Effector CD4-positive, alpha-beta T cell (primary cell): ENCODE measurements at places on chromosomes 7 and 10.

DNA sequence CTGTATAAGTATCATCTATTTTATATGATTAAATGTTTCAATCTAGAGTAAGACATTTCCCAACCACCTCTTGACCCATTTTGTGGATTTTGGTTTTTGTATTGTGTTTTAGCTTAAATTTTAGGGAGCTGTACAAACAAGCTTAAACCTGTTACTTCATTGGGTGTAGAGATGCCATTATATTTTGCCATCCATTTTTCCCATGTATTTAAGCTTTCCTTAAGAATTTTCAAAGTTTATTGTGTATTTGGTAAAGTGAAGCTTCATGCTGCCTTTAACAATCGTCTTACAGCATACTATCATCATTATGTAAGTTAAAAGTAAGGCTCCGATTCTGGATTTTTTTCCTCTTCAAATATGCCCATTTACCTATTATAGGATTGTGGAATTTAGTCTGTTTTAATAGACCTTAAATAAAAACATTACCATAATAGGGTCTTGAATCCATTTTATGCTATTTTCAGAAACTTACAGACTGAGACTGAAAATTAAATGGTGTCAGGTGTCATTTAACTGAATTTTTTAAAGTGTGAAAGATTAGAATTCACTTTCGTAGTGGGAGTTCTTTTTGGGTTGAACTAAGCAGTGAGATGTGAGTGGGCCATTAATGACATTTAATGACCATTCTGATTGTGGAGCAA, 2.2 kb downstream of the KMT2E start:
- DNase-seq: no peak

- no peak for DNase-seq
These were observed 141.9 kb upstream of the MKI67 start for GRCh38 chr10:128268015-128268722.

- DNase-seq: no peak
These were observed 628.4 kb downstream of the PARD3 start for GRCh38 chr10:34186745-34187144.

DNA sequence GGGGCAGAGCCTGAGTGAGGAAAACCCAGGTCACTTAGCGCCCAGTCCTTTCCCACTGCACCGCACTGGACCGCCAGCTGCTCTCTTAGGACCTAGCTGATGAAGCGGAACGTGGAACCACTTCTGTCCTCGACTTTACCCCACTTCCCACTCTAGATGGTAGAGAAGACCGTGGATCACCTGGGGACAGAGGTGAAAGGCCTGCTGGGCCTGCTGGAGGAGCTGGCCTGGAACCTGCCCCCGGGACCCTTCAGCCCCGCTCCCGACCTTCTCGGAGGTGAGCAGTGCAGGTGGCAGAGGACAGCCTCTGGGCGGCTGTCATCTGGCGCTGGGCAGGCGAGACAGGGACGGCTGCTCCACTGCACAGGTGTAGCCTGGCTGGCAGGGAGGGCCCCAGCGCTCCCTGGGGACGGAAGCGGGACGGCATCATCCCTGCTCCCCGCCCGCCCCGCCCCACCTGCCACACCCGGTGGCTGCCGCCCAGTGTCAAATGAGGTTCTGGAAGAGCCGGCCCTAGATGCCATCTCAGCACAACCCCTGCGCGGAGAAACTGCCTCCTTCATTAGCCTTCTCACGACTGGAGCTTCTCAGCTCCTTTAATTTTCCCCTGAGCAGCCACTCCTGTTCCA, 11.7 kb downstream of the PLAC9 start:
- no peak for DNase-seq

- DNase-seq: no peak
These were observed 26.8 kb downstream of the TACR2 start for GRCh38 chr10:69389827-69390490.

DNA sequence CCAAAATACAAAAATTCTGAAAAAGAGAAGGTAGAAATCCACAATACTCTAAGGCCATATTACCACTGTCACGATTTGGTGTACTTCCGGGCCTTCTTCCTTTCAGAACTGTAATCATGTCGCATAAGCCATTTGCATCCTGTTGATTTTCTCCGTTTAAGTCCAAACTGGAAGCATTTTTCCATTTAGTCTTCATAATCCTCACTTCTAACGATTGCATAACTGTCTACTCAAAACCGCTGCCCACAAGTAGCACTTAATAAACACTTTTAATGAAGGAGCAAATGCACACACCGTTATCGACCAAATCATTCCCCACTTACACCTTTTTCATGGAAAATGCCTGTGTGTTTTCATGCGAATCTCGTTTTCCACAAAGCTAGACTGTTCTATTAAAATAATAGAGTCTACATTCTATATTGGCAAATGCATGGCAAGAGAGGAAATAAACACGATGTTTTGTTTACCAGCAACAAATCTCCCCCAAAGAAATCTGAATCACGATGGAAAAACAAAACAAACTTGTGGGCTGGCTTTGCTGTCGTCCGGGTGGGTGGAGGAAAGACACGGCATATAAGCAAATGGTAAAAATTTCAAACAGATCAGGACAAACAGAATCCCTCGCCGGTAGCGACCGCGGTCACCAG, 1.0 kb downstream of the ATE1 start:
- no peak for DNase-seq

DNA sequence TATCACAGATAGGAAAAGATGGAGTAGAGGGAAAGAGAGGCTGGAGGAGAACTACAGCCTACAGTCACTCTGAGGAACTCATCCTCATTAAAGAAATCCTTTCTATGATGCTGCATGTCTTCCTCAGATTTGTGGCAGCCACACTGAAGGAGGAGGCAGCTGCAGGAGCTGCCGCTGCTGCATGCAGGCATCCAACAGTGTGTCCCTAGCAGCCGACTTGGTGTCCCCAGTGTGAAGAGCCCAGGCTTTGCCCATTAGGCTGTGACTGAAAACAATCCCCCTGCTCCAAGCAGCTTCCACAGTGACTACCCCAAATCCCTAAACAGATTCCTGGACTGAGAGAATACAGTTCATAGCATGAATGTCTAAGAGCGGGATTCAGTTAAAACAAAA, 23.1 kb downstream of the SKIDA1 start:
- no peak for DNase-seq

DNA sequence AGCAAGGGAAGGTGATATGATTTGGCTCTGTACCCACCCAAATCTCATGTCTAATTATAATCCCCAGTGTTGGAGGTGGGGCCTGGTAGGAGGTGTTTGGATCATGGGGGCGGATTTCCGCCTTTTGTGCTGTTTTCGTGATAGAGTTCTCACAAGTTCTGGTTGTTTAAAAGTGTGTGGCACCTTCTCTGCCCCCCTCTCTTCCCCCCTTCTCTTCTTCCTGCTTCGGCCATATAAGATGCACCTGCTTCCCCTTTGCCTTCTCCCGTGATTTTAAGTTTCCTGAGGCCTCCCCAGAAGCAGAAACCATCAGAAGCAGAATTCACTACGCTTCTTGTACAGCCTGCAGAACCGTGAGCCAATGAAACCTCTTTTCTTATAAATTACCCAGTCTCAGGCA, 21.1 kb downstream of the BTRC start:
- no peak for DNase-seq

DNA sequence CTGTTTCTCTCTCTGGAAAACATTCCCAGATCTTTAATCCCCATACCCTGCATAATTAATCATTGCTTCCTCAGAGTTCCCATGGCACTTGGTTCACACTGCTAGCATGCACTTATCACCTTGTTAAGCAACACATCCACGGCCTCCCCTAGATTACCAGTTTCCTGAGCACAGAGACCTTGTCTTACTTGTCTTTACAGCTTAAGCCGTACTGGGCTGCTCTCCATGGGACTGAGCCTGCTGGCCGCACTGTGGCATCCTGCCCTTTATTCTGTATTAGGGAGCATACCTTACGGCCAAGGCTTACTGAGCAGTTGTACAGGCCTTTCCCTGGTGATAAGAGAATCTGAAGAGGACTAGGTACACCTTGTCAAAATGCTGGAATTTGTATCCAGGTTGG, 190.2 kb downstream of the REEP3 start:
- DNase-seq: no peak

DNA sequence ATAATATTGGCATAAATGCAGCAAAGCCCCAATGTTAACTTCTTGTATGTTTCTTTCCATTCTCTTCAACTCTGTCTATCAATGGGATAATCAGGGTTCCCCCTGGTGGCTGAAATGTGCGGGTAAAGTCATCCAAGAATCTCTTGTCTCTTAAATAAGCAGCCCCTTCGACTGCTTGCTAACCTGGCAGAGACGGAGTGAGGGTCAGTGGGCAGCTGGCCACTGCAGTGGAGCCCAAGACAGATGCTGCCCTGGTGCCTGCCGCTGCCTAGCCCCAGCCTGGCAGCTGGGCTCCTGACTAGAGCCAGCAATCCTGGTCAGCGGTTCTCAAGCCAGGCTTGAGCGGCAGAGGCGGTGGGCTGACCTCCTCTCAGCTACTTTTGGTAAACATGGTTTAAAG, 248.9 kb downstream of the COBL start:
- DNase-seq: peak; percentile 23

DNA sequence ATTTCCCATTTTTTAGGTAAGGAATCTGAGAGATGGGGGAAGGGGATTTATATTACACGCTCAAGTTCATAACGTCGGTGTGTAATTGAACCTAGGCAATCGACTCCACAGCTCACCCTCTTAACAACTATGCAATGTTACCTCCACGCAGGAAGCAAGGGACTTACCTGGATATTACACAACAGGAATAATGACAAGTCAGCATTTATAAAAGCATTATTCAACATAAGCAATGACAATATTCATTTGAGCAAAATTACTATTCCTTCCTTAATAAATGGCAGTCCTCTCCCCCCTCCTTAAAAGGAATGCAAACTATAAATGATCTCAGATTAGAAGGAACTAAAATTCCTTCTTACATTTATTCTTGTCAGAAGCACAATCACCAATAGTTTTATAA, 104.0 kb downstream of the PCLO start:
- no peak for DNase-seq

GRCh38 chr7:1591396-1591795, 21.6 kb upstream of the PSMG3 start:
- DNase-seq: no peak

DNA sequence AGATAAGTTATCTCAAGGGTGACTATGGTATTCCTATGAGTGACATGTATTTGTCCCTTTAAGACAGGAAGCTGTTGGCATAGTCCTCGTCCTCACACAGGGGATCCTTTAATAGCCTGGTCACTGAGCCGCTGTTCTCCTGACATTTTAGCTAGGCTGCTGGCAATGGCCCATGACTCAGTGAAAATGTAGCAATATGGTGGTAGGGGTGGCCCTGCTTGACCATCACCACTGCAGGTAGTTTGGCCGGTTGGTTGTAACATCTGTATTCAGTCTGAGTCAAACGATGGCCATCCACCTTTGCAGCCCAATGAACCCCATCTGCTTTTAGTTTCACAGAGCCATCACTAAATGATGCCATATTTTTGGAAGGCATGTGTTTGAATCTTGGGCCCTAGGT, 110.1 kb upstream of the RAB18 start:
- no peak for DNase-seq
